AG08395 (cell line): ENCODE measurements at places on chromosomes 2 and 18.

GRCh38 chr18:13237073-13237472 is 18.5 kb downstream of the LDLRAD4 start:
- DNase-seq: no peak

DNA sequence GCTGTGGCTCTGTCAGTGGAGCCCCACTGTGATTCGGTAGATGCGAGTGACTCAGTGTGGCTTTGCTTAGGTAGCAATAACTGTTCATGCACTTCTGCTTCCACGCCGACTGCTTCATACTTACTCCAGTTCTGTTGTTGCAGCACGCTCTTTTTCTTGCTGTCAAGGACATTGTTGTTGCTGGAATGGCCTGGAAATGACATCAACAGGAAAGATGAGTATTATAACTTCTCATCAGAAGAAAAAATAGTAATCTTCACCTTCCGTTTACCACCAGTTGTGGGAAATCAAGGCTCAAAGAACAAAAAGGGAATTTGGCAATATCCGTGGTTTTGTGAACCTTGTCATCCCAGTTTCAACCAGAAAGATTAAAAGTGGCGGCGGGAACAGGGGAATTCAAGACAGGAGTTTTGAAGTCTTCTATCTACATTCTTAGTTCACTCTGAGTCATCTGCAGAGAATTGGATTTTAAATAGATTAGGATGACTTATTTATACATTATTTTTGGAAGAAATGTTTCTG is 8.3 kb downstream of the TM4SF20 start:
- no peak for DNase-seq

- DNase-seq: no peak
Observed at GRCh38 chr2:131112529-131112928, 7.4 kb downstream of the PLEKHB2 start.

GRCh38 chr18:9671214-9671613 is 36.9 kb upstream of the RAB31 start:
- DNase-seq: no peak

- no peak for DNase-seq
Observed at GRCh38 chr2:105411720-105412407, 13.0 kb upstream of the FHL2 start.

DNA sequence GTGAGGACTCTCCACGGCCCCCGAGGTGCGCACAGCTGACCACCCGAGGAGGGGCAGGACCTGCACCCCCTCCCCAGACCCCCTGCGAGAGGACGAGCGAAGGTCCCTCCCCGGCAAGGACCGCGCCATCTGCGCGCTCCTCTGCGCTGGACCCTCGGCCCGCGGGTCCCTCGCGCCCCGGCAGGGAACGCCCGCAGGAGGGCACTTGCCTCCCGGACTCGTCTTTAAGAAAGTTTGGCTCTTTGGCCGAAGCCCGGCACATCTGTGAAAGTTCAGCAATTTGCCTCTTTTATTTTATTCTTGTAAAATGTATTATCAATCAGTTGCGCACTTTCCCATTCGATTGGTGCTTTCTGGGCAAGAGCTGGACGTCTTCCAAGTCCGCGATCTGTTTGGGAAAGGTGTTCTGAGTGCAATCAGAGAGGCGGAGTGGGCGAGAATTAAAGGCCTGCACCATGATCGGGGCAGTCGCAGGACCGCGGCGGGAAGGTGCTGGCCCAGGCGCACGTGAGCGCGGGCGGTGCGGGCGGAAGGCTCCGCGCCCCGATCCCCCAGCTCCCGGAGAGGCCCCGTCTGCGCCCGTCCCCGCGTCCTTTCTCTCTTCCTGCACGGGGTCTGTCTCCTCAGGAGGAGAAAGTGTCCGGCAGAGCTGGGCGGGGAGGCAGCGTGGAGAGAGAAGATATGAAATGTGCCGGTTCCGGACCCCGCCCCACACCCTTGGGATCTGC is 1.6 kb upstream of the ALKAL2 start:
- no peak for DNase-seq

DNA sequence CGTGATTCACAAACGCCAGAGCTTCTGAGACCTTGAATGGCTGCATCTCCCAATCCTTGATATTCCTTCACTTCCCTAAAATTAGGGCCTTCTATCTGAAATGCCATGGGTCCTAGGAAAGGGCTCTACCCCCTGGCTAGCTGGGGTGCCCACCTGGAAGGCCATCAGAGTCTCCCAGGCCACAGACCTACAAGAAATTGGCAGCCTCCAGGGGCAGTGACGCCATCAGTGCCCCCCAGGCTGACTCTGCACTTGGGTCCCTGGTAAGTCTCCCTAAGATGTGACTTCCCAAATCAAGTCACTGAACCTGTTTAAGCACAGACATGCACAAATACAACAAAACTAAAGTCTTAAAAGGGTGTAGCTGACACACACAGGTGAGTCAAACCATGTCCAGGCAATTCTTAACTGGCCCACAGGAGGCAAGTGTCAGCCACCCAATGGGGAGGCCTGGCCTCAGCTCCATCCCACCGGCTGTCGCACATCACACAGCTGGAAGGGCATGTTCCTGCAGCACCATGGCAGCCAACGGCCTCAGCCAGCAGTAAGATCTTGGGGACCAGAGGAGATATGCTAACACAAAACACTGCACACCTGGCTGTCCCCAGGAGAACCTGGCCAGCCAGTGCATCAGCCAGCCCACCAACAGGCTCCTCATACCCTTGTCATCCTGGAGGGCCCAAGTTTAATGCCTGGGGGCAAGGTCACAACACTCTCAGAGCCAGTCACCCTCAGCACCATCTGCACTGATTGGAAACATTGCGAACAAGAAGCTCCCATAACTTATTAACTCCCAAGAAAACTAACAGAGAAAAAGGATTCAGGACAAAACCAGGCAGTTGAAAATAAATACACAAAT is 5.2 kb downstream of the PARD6G start:
- DNase-seq: no peak

DNA sequence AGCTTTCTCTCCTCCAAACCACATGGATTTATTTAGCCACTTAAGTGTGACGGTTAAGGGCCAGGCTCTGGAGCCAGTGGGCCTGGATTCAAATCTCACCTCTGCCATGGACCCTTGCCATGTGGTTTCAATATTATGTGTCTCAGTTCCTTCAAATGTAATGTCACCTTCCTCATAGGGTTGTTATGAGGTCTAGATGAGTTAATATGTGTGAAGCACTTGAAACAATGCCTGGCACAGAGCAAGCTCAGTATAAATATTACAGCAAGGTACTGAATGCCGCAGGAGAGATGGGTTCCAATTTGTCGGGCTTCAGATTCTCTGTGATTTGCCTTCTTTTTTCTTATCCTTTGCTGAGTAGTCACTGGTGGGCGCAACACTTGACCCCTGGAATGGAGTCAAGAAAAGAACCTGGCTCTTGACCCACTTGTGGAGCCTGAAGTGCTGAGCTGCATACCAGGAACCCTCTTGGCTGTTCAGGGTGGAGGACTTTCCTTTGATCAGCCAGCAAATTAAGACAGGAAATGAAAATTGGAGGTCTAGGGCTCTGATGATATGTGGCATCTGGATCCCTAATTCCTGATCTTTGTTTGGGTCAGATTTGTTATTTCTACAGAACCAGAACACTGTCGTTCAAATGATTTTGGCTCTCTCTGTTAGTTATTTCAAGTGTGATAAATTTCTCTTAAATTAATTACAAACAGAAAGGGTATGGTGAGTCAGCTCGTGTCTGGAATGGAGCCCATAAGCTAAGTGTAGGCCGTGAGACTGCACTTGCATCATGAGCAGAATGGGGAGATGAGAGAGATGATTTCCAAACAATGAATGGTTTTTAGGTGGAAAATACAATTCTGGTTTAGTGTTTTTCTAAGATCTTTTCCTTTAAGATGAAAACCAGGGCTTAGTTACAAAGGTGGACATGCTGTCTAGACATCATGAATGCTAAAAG is 293.0 kb downstream of the KCNS3 start:
- peak; percentile 63 for DNase-seq

DNA sequence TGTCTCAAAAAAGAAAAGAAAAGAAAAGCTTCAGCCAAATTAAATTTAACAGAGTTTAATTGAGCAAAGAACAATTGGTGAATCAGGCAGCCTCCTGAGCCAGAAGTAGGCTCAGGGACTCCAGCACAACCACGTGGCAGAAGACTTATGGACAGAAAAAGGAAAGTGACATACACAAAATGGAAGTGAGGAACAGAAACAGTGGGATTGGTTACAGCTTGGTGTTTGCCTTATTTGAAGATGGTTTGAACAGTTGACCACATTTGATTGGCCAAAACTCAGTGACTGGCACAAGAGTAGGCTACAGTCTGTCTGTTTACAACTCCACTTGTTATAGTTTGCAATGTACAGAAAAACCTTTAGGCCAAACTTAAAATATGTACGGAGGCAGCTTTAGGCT is 83.1 kb downstream of the SOCS6 start:
- DNase-seq: no peak

DNA sequence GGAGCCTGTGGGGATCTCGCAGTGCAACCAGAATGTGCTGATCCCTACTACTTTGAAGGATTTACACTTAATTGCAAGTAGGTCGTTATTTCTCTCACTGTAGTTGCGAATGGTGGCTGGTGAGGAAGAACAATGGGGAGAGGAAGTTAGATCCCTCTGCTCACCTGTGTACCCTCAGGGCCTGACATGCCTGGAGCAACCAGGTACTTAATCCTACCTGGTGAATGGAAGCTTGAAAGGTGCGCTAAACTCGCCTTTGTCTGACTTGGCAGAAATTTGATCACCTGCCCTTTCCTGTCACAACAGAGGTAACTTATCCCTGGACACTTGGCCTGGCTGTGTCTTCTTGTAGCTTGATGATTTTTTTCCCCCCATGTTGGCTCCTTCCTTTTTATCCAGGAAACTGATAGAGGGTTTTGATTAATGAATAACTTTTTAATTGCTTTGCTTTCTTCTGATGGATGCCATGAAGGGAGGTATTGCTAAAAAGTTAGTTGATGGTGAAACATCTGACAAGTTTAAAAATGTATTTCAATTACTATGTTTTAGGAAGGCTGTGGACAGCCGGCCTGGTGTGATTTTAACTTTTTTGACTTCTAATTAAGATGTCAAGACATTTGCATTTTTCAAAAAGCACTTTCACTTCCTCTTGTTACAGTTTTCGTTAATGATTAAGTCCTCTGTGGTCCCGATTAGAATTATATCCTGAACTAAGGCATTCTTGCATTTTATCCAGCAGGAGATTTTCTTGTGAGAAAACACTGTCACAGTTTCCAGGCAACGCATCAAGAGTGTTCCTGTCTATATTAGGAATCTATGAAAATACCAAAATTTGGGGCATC is 9.2 kb downstream of the SGPP2 start:
- no peak for DNase-seq

GRCh38 chr2:126658905-126659561 is 3.1 kb downstream of the GYPC start:
- DNase-seq: peak; percentile 55

DNA sequence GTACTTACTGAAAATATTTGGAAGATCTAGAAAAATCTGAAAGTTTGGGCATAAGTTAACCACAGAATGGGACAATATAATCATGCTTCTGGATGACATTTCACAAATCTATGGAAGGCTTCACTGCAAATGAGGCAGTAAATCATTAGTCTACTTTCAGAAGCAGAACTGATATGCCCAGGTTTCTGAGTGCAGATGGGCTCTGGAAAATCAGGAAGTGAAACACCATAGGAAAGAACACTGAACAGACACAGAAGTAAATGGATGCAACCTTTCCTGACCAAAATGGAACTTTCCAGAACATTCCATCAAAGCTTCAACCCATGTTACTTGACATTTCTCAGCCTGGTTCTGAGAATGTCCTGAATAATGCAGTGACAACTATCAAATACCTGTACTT is 55.1 kb downstream of the KCNG3 start:
- DNase-seq: no peak

DNA sequence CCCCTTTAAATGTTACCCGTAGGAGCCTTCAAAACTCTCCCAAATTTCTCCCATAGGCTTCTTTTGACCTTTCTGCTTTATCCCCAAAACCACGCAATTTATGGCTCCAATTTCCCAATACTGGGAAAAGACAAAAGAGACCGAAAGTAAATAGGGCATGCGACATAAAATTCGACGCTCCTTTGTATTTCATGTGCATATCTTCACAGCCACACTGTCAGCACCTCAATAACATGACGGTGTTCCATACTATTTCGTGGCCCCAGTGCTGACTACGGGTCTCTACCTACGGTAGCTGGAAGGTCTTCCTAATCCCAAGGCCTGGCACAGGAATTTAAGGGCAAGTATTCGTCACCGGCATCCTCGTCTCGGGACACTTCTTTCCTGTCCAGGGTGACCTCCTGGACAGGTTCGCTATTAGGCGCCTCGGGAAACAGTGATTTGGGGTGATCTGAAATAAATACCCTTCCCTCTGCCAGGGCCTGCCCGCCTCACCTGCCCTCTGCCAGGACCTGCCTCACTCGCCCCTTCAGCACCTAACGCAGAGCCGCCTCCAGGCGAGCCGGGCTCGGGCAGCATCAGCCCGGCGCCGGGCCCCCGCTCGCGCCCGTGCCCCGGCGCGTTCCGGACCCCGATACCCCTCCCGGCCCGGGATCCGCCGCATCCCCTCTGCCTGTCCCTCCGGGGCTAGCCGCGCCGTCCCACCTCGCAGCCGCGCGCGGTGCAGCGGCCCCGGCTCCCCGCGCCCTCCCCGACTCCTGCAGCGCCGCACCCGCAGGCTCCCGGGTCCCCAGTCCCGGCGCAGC is 680 bp downstream of the DTNB start:
- peak; percentile 26 for DNase-seq

DNA sequence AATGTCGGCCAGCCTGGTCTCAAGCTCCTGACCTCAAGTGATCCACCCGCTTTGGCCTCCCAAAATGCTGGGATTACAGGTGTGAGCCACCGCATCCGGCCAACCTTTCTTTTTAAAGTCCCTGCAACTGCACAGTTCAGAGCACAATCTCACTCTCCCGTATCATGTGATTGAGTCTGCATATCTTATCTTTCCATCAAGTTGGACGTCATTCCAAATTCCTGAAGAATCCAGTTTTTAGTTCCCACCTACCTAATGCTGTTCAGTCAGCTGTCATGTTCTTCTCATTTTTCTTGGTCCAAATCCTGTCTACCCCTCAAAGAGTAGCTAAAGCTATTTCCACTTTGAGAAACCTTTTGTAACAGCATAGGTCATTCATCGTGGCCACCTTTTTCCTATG is 110.8 kb upstream of the FBXO11 start:
- DNase-seq: no peak

DNA sequence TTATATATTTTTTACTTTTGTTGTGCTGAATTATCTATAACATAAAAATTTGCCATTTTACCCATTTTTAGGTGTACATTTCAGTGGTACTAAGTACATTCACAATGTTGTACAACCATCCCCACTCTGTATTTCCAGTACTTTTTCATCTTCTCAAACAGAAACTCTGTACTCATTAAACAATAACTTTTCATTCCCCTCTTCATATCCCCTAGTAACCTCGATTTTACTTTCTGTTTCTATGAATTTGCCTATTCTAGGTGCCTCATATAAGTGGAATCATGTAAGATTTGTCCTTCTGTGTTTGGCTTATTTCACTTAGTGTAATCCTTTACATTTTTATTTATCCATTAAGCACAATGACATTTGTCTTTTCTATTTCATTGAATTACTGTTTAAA is 51.3 kb downstream of the GTF2A1L start:
- DNase-seq: no peak

GRCh38 chr18:36181898-36182506 is 5.3 kb upstream of the MOCOS start:
- DNase-seq: no peak
